ELR (cell line): ENCODE measurements at places on chromosomes 2 and 18.

DNA sequence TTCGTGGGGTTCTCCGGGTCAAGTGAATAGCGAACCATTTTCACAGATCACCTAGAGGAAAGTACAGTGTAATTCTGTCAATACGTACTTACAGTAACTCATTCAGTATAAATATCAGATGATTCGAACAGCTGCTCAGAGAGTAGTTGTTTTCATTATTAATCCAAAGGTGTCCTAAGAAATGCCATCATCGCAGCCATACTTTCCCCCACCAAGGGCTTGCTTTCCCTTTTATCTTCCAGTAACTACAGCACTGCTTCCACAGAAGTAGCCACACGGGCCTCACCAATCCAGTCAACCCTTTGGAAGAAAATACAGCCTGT, 4.5 kb upstream of the C18orf32 start:
- DNase-seq, result no peak

GRCh38 chr2:234146087-234146826, 95.8 kb downstream of the SPP2 start:
- peak; percentile 96 for DNase-seq

DNA sequence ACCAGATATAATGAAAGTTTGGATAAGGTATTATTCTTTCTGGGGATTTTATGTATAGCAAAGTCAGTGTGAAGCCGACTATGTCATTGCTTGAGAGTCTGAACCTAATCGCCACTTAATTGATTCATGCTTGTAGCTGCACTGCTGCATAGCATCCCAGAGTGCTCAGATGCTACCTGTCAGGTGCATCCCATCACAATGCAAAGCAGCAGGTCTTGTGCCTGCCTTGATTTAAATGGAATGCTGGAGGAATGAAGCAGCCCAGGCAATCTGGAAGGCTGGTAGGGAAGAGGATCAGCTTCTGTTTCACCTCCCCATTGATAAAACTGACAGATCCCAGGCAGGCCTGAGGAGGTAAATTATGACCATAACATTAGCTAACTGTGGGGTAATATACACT, 40.4 kb upstream of the ATIC start:
- no peak for DNase-seq

DNA sequence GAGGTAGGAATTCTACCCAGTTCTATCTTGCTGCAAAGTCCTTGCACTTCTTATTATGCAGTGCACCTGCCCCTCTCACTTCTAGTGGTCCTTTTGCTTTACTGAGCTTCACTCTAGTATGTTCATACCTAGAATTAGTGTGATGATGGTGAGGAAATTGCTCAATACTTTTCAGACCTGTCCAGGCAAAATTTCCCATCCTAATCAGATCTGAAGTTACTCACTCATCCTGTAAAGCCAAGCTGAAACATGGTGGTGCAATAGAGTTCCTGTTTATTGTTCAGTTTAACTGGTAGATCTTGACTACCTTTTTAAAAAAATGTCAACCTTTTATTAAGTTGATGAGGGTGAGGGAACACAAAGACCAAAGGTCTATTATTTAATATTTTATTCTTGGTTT, 12.6 kb upstream of the FIGN start:
- no peak for DNase-seq

- DNase-seq, result no peak
Observed at GRCh38 chr2:186728631-186729030, 34.8 kb downstream of the FAM171B start.

GRCh38 chr18:74654638-74655037, 57.0 kb downstream of the ZNF407 start:
- DNase-seq, result peak; percentile 47
